ENCODE measurements at places on chromosomes 1 and 21.

DNA sequence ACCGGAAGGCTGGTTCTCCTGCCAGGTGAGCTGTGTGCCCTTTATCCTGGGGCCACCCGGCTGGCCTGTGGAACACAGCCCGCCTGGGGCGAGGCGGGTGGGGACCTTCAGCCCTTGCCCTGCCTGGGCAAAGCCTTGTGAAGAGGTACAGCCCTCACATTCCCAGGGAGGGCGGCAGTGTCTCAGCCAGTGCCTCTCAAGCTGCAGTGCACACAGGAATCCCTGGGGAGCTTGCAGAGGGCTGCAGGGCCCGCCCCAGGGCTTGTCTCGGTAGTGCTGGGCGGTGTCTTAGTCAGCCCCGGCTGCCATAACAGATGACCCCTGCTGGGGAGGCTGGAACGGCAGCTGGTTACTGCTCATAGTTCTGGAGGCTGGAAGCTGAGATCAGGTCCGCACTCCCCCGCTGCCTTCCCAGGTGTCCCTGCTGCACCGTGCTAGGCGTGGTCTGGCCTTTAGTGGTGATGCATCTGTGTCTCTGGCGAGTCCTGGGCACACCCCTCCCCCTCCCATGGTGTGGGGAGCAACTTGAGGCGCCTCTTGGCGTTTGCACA is 12.6 kb downstream of the DFFB start:
- no peak for DNase-seq

GRCh38 chr1:74498901-74499300 is 13.5 kb downstream of the LRRC53 start:
- no peak for DNase-seq

GRCh38 chr1:89739013-89739843 is 81.6 kb upstream of the LRRC8D start:
- no peak for DNase-seq

DNA sequence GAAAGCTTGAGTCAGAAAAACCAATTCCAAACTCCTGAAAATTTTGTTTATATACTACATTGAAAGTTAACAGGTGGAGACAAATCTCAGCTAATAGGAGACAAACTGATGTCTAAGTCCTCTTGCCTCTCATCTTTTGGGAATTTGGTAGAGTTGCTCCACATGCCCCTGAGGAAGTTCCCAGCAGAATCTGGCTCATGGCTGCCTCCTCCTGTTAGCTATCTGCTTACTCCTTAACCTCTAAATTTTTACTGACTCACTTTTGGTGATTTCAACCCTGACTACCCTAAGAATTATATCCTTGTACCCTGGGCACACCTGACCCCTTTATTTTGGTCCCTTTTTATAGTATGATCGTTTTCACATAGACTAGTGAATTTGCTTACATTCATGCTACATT is 633.7 kb upstream of the USP24 start:
- no peak for DNase-seq

- DNase-seq, result no peak
Observed at GRCh38 chr1:33312413-33312749, 8.5 kb downstream of the A3GALT2 start.

DNA sequence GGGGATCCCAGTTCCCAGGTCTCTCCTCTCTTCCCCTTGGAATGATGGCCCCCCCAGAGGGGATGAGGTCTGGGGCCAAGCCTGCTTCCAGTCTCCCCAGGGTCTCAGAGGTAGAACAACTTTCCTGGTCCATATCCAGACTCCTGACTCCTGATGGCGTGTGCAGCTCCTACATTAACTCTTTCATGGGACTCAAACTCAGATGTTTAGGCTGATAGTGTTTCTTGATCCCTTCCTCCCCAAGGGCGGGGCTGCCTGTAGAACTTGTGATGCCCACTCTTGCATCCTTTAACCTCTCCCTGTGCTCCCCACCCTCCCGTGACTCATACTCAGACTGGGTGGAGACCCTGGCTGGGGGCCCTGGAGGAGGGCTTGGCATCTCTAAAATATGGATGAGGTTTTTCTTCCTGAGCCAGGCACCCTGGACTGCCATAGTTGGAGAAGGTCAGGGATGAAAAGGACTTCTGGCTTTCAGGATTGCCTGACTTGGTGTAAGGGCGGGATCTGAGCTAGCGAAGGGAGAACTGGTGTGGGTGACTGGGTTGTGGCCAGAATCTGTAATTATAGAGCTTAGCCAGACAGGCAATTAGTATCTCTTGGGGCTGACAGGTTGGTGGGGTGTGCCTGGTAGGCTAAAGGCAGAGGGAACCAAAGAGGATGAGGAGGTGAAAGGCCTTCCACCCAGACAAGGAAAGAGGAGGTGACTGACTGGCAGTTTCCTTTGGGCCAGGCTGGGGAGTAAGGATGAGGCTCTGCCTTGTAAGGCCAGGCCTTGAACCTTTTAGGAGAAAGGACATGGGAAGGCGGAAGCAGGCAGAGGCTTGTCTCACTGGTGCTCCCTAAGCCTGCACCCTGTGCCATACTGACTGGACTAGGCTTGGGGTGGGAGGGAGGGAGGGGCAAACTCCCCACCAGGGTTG is 1.5 kb downstream of the ATP8B2 start:
- DNase-seq, result no peak

GRCh38 chr1:240734001-240734400 is 122.0 kb upstream of the GREM2 start:
- no peak for DNase-seq
